ENCODE measurements at places on chromosomes 6 and 20.

- no peaks in the 10 kb centered on the region for H3K27me3 ChIP-seq
- H3K27ac ChIP-seq = no peak overlapping the region
- H3K4me3 ChIP-seq = no peak overlapping the region
- no peak for DNase-seq
- no peaks in the 10 kb centered on the region for H3K4me1 ChIP-seq
These were observed 859 bp upstream of the RAE1 start for GRCh38 chr20:57350081-57350710.

GRCh38 chr6:107196152-107196551 is 80.8 kb upstream of the BEND3 start:
- no peaks in the 10 kb centered on the region for H3K36me3 ChIP-seq
- DNase-seq = no peak
- no peak overlapping the region for H3K27ac ChIP-seq
- H3K27me3 ChIP-seq = no peaks in the 10 kb centered on the region
- no peaks in the 10 kb centered on the region for H3K4me1 ChIP-seq

DNA sequence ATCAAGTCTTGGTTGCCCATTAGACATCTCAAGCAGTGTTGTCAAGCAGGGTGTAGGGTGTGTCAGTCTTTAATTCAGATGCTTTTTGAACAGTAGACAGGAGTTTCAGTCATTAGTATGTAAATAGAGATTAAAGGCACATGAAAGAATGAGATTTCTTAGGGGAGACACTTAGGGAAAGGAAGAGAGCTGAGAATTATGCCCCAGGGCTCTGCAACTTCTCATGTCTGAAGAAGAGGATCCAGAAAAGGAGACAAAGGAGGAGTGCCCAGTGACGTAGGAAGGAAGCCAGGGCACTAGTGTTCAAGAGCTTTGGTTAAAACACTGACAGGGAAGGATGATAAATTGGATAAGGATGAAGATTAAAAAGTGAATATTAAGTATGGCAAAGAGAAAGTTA is 569.7 kb downstream of the NKAIN2 start:
- H3K27ac ChIP-seq = no peak overlapping the region
- no peaks in the 10 kb centered on the region for H3K4me1 ChIP-seq
- H3K36me3 ChIP-seq = no peaks in the 10 kb centered on the region
- no peaks in the 10 kb centered on the region for H3K27me3 ChIP-seq

- no peaks in the 10 kb centered on the region for H3K27me3 ChIP-seq
- H3K4me1 ChIP-seq = peaks cover 36% of the 10 kb centered on the region
- H3K36me3 ChIP-seq = no peaks in the 10 kb centered on the region
- H3K4me3 ChIP-seq = no peak overlapping the region
- no peak overlapping the region for H3K27ac ChIP-seq
- DNase-seq = no peak
These were observed 15.4 kb downstream of the RANBP9 start for GRCh38 chr6:13696226-13696625.

GRCh38 chr6:162313922-162314660 is 413.5 kb downstream of the PRKN start:
- DNase-seq = no peak
- no peak overlapping the region for H3K27ac ChIP-seq
- no peaks in the 10 kb centered on the region for H3K36me3 ChIP-seq
- no peaks in the 10 kb centered on the region for H3K27me3 ChIP-seq
- H3K4me1 ChIP-seq = no peaks in the 10 kb centered on the region
- no peak overlapping the region for H3K4me3 ChIP-seq

DNA sequence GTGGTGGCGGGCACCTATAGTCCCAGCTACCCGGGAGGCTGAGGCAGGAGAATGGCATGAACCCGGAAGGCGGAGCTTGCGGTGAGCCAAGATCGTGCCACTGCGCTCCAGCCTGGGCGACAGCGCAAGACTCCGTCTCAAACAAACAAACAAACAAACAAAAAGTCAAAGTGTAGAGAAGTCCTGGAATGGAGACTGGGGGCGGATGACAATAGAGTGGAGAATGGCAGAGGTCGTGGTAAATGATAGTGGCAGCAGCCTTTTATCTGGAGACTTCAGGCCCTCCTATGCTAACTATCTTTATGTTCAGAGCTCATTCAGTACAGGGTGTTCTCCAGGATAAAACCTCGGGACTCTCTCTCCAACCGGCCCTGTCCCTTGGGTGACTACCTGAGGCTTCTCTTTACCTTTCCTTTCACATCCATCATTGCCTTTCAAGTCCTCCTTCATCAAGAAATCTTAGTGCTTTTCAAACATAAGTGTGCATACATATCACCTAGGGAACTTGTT is 1.4 kb upstream of the FKBPL start:
- H3K27me3 ChIP-seq = no peaks in the 10 kb centered on the region
- no peaks in the 10 kb centered on the region for H3K4me1 ChIP-seq
- no peak for DNase-seq
- no peaks in the 10 kb centered on the region for H3K36me3 ChIP-seq
- no peak overlapping the region for H3K27ac ChIP-seq
